G401 (cell line): ENCODE measurements at places on chromosomes 7 and 10. TPM values are rescaled to one million over a fixed set of nuclear protein-coding genes. Genes with fewer than 3 reads are reported as not detected.

The VSTM4 gene
- total RNA-seq: not detected in 2 replicates

The PLA2G12B gene
- not detected in 2 replicates for total RNA-seq

The ANKIB1 gene
- total RNA-seq: 24.7 and 46.3 TPM in 2 replicates

The PPP1R17 gene
- total RNA-seq: not detected in 2 replicates

The EBF3 gene
- total RNA-seq: 0.24 and 0.25 TPM in 2 replicates
